Aorta (tissue), 5 donors: ENCODE measurements at places on chromosomes 4 and X. TPM values are rescaled to one million over a fixed set of nuclear protein-coding genes. Genes with fewer than 3 reads are reported as not detected.
A peak's percentile ranks its signal among the peaks of the same experiment; 100 is the strongest.

GPAT3 gene
- polyA plus RNA-seq: 0.90 TPM

DNA sequence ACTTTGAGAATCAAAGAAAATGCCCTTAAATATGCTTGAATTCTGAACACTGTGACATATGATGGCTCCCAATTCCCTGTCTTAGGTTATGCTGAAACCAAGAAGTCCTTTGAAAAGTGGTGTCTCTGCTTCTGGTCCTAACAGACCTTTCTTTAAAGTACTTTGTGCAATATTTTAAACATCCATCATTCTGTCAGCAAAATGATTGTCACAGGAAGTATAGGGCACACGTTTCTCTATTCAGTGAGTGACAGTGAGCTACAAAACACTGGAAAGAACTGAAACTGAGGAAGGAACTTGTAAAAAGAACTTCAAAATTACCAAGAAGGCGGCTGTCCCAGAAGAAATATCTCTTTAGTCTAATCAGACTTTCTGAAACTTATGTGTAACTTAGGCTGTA lies 12.2 kb upstream of the NUP54 start:
- H3K4me3 ChIP-seq: no peak overlapping the region
- no peak for DNase-seq
- H3K36me3 ChIP-seq: peaks cover 5% of the 10 kb centered on the region
- no peak overlapping the region for H3K27ac ChIP-seq
- no peaks in the 10 kb centered on the region for H3K4me1 ChIP-seq

GRCh38 chr4:157221426-157221894 lies 932 bp downstream of the GRIA2 start:
- H3K27me3 ChIP-seq: no peaks in the 10 kb centered on the region
- H3K4me1 ChIP-seq: no peaks in the 10 kb centered on the region
- no peak for DNase-seq
- peak overlapping the region; percentile 13 for H3K4me3 ChIP-seq
- H3K27ac ChIP-seq: peak overlapping the region; percentile 79

DNA sequence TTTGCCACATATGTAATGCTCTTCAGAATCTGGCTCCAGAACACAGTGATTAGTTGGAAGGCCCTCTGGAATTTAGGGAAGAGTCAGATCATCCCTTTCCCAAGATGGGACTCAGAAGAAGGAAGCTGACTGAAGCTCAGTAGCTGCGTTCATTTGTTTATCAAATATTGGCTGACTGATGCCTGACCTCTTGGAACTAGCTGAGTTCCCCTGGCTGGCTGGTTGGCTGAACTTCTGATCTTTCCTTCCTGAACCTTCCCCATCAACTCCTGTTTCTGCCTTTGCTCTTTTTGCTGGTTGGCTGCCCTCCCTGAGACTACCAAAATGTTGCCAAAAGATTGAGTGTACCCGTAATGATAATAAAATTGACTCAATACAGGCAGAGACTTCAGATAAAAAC lies 866.5 kb upstream of the INTU start:
- no peak overlapping the region for H3K27ac ChIP-seq
- no peaks in the 10 kb centered on the region for H3K27me3 ChIP-seq
- H3K4me3 ChIP-seq: no peak overlapping the region
- no peak for DNase-seq
- H3K36me3 ChIP-seq: no peaks in the 10 kb centered on the region

CSAG1 gene
- polyA plus RNA-seq: not detected

GRCh38 chr4:113907559-113907958 lies 71.9 kb downstream of the ARSJ start:
- no peaks in the 10 kb centered on the region for H3K27me3 ChIP-seq
- no peaks in the 10 kb centered on the region for H3K36me3 ChIP-seq
- no peak for DNase-seq
- no peak overlapping the region for H3K27ac ChIP-seq

DNA sequence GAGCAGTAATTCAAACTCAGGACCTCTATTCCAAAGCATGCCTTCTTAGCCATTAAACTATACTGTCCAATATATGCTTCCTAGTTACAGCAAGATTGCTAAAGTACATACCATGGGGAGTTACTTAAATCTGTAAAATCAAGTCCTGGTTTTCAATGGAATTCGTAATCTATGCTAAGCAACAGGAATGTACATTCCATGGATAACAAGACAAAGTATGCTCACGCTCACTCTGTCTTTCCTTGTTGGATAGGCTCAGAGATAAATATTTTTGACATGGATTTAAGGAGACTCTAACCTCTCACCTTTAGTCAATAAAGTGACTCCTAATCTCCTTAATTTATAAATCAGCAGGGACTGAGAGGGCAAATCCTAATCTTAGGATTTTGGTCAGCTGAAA lies 47.3 kb upstream of the STK26 start:
- H3K4me3 ChIP-seq: no peak overlapping the region
- H3K36me3 ChIP-seq: no peaks in the 10 kb centered on the region
- H3K27ac ChIP-seq: no peak overlapping the region
- no peaks in the 10 kb centered on the region for H3K27me3 ChIP-seq
- H3K4me1 ChIP-seq: no peaks in the 10 kb centered on the region

UGT8 gene
- 0.88 TPM for polyA plus RNA-seq

GRCh38 chr4:7673121-7673520 lies 238.4 kb upstream of the PSAPL1 start:
- no peak overlapping the region for H3K27ac ChIP-seq
- H3K4me1 ChIP-seq: no peaks in the 10 kb centered on the region
- H3K4me3 ChIP-seq: no peak overlapping the region
- H3K36me3 ChIP-seq: no peaks in the 10 kb centered on the region
- DNase-seq: no peak
- no peaks in the 10 kb centered on the region for H3K27me3 ChIP-seq

IGFBP7 gene
- 5,050 TPM for polyA plus RNA-seq

- no peak for DNase-seq
- H3K36me3 ChIP-seq: no peaks in the 10 kb centered on the region
- no peaks in the 10 kb centered on the region for H3K27me3 ChIP-seq
- H3K27ac ChIP-seq: no peak overlapping the region
- no peak overlapping the region for H3K4me3 ChIP-seq
These were observed 1.7 kb upstream of the TIFA start for GRCh38 chr4:112287258-112287989.

- DNase-seq: no peak
- no peaks in the 10 kb centered on the region for H3K4me1 ChIP-seq
- H3K4me3 ChIP-seq: no peak overlapping the region
- no peaks in the 10 kb centered on the region for H3K27me3 ChIP-seq
- H3K36me3 ChIP-seq: no peaks in the 10 kb centered on the region
- no peak overlapping the region for H3K27ac ChIP-seq
These were observed 15.6 kb downstream of the ALPK1 start for GRCh38 chr4:112312610-112313239.

DNA sequence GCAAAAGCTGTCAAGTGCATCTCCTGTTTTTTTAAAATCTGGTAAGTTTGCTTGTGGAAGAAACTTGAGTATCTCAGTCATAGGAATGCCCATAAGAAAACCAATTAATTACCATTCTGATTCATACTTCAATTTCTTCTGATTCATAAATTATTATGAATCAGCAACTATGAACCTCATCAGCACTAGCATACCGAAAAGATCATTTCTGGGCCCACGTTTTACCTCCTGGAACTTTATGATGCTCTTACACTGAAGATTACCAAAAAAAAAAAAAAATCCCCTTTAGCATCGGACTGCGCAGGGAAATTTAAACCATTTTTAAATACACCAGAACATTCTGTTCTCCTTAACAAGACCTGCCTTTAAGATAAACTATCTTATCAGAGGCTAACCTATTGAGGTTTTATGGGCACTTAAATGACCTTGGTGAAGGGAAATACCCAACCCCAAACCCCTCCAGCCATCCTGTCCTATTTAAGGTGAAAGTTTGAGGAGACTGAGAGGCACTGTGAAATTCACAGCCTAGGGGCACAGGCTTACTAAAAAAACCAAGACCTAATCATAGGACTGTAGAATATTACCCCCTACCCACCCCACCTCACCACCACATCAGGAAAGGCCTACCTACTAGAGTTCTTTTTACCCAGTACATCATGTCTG lies 38.2 kb upstream of the ABCG2 start:
- no peak overlapping the region for H3K4me3 ChIP-seq
- H3K36me3 ChIP-seq: no peaks in the 10 kb centered on the region
- no peaks in the 10 kb centered on the region for H3K27me3 ChIP-seq
- no peak overlapping the region for H3K27ac ChIP-seq
- no peak for DNase-seq

GRCh38 chrX:18041656-18042055 lies 179.0 kb downstream of the BEND2 start:
- no peaks in the 10 kb centered on the region for H3K4me1 ChIP-seq
- H3K4me3 ChIP-seq: no peak overlapping the region
- no peaks in the 10 kb centered on the region for H3K36me3 ChIP-seq
- no peak for DNase-seq
- H3K27ac ChIP-seq: no peak overlapping the region

DNA sequence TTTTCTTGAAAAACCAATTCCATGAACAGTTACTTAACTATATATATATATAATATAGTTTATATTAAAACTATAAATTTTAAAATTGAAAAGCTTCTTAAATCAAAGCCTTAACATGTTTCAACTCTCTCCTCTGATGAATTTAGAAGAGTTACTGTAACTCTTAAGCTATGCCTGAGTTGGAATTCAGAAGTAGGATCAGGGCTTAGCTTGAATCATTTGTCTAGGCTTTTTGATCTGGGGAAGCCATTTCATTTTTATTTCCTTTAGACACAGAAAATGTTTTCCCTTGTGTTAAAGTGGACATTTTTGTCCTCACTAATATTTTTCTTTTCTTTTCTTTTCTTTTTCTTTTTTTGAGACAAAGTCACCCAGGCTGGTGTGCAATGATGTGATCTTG lies 40.4 kb upstream of the PDLIM5 start:
- no peaks in the 10 kb centered on the region for H3K36me3 ChIP-seq
- H3K4me3 ChIP-seq: no peak overlapping the region
- peaks cover 6% of the 10 kb centered on the region for H3K4me1 ChIP-seq
- peak overlapping the region; percentile 57 for H3K27ac ChIP-seq
- H3K27me3 ChIP-seq: no peaks in the 10 kb centered on the region

BEND2 gene
- polyA plus RNA-seq: not detected

- no peaks in the 10 kb centered on the region for H3K4me1 ChIP-seq
- no peak overlapping the region for H3K4me3 ChIP-seq
- no peak for DNase-seq
- no peaks in the 10 kb centered on the region for H3K27me3 ChIP-seq
- no peak overlapping the region for H3K27ac ChIP-seq
These were observed 29.6 kb upstream of the RPL34 start for GRCh38 chr4:108590776-108591175.
